Right kidney (tissue), 9 donors: ENCODE measurements at places on chromosomes 6 and 20.

- no peak for DNase-seq
Observed at GRCh38 chr6:85594197-85594930, 706 bp upstream of the SNX14 start.

- DNase-seq = no peak
Observed at GRCh38 chr20:41575412-41575811, 42.8 kb downstream of the CHD6 start.

- DNase-seq = no peak
Observed at GRCh38 chr6:89161326-89162046, 15.6 kb downstream of the PM20D2 start.

DNA sequence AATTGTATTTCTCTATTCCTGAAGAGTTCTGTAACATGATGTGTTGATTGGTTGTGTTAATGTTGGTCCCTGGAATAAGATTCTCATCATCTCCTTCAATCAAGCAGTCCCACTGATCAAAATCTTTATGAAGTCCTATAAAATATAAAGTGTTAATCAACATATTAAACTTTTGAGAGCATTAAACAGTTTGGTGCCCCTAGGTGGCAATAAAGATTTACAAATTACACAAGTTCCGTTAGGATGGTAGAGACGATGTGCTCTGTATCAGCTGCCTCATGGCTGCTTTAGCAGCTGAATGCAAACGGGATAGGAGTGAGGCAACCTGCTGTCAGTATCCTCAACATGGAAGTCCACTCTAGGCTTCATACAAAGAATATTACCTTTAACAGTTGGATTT, 16.9 kb downstream of the TDRD6 start:
- no peak for DNase-seq

GRCh38 chr6:138227316-138227781, 9.1 kb upstream of the PBOV1 start:
- DNase-seq = no peak

DNA sequence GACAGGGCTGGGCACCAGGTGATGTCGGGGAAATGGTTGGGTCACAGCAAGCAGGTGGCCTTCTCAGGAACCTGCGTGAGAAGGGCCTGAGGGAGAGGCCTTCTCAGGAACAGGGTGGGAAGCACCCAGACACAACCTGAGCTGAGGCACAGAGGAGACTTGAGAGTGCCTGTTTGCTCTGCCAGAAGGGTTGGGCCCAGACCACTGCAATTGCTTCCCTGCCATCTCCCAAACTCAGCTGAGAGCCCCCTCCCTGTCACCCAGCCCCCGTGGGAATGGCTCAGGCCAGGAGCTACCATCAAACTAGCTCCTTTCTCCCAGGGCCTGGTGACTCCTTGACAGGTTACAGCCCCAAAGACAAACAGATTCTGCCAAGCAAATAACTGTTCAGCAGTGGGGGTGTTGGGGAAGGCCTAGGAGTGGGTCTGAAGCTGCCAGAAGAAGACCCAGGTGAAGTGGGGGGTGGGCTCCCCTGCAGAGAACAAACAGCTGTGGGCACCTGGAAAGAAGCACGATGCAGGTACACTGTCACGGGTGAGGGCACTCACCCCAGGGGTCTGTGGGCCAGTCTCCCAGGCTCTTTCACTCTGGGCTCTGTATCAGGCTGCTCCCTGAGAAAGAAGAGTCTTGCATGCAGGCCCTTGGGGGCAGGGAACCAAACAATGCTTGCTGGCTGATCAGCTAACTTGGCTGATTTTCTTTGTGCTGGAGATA, 30.4 kb upstream of the SPDEF start:
- no peak for DNase-seq

DNA sequence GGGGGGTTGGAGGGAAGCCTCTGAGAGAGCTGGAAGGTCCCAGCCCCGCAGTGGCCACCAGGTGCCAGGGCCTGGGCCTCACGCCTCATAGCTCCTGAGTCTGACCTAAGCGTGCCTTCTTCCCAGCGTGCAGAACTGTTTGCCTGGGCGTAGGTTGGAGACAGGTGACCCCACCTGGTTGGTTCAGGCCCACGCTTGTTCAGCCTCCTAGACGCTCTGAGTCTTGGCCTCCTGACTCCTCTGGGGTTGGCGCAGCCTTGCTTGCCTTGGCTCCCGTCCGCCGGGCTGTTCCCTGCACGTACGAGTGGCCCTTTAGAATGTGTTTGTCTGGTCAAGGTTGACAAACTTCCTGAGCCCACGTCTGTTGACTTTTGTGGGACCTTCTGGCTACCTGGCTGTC, 70.8 kb downstream of the EYA2 start:
- no peak for DNase-seq

DNA sequence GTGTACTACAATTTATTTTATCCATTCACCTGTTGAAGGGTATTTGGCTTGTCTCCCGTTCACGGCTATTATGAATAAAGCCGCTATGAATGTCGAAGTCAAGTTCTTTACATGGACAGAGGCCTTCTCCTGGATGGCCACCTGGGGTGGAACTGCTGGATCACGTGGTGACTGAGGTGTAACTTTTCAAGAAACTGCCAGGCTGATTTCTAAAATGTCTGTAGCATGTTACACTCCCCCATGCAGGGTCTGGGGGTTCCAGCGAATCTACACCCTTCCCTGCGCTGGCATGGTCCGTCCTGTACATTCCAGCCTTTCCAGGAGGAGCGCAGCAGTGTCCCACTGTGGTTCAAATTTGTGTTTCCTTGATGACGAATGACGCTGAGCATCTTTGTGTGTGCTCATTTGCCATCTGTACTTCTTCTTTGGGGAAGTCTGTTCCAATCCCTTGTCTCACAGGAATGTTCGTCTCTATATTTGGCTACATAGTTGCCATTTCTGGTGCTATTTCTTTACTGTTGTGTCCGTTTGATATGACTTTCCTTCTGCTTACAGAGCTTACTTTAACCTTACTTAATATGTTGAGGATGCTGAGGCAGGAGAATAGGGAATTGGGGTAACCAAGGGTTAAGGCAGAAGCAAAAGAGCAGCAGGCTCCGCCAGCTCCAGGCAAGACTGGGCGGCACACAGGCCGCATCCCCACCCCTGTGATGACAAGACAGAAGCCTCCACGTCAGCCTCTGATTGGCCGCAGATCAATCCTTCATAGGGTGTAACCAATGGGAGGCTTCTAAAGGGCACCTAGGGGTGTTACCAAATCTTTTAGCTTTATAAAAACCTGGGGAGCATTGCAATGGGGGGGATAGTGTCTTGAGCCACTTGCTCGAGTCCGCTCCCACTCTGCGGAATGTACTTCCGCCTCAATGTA, 106.6 kb downstream of the TAF4 start:
- no peak for DNase-seq

- DNase-seq = no peak
Observed at GRCh38 chr6:132819405-132820161, 5.2 kb downstream of the RPS12 start.

- no peak for DNase-seq
Observed at GRCh38 chr6:26163427-26164119, 76.3 kb downstream of the HFE start.

GRCh38 chr6:16184129-16184528, 54.3 kb upstream of the GMPR start:
- no peak for DNase-seq

DNA sequence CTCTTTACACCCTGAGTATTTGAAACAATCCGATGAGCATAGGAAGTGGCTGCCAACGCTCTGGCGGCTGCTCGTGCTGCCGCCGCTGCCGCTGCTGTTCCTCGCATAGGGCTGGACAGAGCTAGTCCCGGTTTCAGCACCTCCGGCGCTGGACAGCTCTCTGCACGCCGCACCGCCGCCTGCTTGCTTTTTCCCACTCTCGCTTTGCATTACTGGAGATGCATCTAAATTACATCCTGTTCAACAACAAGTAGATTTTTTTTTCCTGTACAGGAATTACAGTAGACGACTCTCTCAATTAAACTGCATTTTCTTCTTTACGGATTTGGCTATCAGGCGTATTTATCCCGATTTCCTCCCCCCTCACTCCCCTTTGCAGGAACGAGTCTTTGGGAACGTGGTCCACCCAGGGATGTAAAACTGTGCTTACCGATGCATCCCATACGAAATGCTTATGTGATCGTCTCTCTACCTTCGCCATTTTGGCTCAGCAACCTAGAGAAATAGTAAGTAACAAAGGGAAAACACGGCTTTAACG, 563.8 kb downstream of the LMBRD1 start:
- DNase-seq = peak; percentile 62

GRCh38 chr6:167235005-167235404, 56.1 kb upstream of the UNC93A start:
- no peak for DNase-seq

- no peak for DNase-seq
Observed at GRCh38 chr20:33163856-33164762, 3.9 kb upstream of the BPIFA2 start.

GRCh38 chr6:166204852-166205650, 37.4 kb upstream of the TBXT start:
- DNase-seq = no peak

GRCh38 chr6:137776786-137777686, 90.0 kb upstream of the TNFAIP3 start:
- no peak for DNase-seq

DNA sequence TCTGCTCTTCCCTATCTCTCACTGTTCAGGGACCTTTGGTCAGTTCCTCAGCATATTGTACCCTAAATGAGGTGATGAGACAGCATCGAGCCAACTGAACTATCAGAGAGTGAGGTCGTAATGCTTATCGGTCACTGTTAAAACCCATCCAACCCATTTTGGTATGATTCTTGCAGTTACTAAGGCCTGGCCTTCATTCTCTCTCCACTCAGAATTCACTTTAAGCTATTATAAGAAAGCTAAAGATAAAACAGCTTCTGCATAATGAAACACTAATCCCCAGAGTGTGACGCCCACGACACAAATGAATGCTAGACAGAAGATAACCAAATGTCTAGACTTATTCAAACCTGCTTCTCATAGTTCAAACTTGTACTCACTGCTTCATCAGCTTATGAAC, 175.8 kb downstream of the GMPR start:
- no peak for DNase-seq

GRCh38 chr20:64242797-64243475, 12.6 kb upstream of the PCMTD2 start:
- no peak for DNase-seq

DNA sequence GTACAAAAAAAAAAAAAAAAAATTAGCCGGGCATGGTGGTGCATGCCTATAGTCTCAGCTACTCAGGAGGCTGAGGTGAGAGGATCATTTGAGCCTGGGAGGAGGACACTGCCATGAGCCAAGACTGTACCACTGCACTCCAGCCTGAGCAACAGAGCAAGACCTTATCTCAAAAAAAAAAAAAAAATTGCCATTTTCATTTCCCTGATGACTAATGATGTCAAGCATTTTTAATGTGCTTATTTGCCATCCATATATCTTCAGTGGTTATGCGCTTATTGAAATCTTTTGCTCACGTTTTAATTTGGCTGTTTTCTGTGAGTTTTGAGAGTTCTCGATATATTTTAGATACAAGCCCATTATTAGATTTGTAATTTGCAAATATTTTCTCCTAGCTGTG, 46.7 kb downstream of the PFDN4 start:
- no peak for DNase-seq

DNA sequence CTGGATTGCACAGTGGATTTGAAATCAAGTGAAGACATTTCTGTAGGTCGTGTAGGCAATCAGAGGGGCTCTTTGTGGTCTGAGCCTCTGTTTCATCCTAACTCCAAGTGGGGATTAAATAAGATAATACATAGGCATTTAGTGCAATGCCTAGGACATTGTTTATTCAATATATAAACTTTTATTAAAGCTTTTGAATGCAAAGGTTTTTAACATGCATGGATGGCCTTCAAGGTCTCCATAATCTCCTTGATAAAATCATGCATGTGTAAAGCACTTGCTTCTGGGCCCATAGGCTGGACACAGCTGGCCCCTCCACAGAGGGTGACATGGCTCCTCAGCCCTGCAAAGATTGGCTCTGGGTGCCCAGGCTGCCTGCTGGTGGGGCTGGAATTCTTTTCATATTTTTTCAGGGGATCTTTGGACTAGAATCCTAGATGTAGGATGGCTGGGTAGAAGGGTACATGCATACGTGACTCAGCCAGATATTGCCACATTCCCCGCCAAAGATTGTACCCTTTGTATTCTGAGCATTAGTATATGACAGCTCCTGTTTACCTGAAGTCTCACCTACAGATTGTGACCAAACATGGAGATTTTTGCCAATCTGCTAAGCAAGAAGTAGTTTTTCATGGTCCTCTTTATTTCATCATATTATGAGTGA, 19.0 kb upstream of the AVP start:
- no peak for DNase-seq

GRCh38 chr6:56158571-56158970, 88.8 kb downstream of the COL21A1 start:
- no peak for DNase-seq

GRCh38 chr6:119215885-119216590, 133.5 kb downstream of the MAN1A1 start:
- DNase-seq = no peak

GRCh38 chr6:123940551-123940950, 136.9 kb downstream of the NKAIN2 start:
- no peak for DNase-seq

DNA sequence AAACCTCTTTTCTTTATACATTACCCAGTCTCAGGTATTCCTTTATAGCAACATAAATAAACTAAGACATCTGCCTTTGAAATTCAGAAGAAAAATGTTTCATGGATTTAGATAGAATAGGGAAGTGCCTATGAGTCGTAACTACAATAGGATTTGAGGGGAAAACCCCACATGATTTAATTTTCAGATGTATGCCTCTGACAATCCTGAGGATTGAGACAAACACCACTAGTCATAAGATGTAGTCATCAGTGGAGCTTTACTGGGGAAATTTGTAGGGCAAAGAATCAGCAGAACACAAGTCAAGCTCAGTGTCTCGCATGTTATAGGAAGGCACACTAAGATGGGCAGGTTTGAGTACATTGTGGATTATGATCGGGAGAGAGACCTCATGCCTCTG, 566.4 kb downstream of the BMP2 start:
- DNase-seq = no peak

GRCh38 chr6:68572525-68572924, 62.6 kb upstream of the ADGRB3 start:
- no peak for DNase-seq

DNA sequence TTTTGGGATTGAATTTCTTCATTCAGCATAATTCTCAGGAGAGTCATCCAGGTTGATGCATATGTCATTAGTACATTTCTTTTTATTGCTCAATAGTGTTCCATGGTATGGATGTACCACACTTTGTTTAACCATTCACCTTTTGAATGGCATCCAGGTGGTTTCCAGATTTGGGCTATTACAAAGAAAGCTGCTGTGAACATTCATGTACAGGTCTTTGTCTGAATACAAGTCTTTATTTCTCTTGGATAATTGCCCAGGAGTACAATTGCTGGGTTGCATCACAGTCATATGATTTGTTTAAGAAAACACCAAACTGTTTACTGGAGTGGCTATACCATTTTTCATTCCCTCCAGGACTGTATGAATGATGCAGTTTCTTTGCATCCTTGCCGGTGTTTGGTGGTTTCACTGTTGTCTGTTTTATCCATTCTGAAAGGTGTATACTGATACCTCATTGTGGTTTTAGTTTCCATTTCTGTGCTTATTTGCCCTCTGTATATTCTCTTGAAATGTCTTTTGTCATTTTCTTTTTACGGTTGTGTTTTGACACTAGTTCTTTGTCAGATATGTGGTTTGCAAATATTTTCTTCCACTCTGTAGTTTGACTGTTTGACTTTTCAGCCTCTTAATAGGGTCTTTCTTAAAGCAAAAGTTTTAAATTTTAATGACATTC, 8.8 kb downstream of the CDKAL1 start:
- DNase-seq = no peak
